Calu3 (cell line): ENCODE measurements at places on chromosomes 7 and 10. TPM values are rescaled to one million over a fixed set of nuclear protein-coding genes. Genes with fewer than 3 reads are reported as not detected.

Gene ZNF488
- total RNA-seq, result 2.1 and 2.2 TPM in 2 replicates

DNA sequence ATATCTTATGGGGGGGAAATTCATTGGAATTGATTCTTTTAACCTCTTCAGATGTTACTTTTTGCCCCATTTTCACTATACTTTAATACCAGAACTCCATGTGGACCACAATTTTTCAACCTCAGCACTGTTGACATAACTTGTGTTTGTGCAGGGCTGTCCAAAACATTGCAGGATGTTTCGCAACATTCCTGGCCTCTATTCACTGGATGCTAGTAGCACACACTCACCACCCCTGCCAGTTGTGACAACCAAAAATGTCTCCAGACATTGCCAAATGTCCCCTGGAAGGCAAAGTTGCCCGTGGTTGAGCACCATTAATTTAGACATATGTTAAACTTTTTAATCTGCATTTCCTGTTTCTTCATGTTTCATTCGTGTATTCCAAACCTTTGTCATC is 234.7 kb downstream of the GFRA1 start:
- DNase-seq, result no peak
- no peak overlapping the region for H3K27ac ChIP-seq
- H3K4me3 ChIP-seq, result no peak overlapping the region
- no peaks in the 10 kb centered on the region for H3K36me3 ChIP-seq
- no peaks in the 10 kb centered on the region for H3K27me3 ChIP-seq

Gene CPVL
- total RNA-seq, result 43.5 and 62.7 TPM in 2 replicates

GRCh38 chr7:143048827-143049226 is 3.3 kb upstream of the OR6V1 start:
- no peaks in the 10 kb centered on the region for H3K36me3 ChIP-seq
- peaks cover 48% of the 10 kb centered on the region for H3K27me3 ChIP-seq
- no peak overlapping the region for H3K27ac ChIP-seq
